ENCODE measurements at places on chromosomes 2 and 18.
A peak's percentile ranks its signal among the peaks of the same experiment; 100 is the strongest.

DNA sequence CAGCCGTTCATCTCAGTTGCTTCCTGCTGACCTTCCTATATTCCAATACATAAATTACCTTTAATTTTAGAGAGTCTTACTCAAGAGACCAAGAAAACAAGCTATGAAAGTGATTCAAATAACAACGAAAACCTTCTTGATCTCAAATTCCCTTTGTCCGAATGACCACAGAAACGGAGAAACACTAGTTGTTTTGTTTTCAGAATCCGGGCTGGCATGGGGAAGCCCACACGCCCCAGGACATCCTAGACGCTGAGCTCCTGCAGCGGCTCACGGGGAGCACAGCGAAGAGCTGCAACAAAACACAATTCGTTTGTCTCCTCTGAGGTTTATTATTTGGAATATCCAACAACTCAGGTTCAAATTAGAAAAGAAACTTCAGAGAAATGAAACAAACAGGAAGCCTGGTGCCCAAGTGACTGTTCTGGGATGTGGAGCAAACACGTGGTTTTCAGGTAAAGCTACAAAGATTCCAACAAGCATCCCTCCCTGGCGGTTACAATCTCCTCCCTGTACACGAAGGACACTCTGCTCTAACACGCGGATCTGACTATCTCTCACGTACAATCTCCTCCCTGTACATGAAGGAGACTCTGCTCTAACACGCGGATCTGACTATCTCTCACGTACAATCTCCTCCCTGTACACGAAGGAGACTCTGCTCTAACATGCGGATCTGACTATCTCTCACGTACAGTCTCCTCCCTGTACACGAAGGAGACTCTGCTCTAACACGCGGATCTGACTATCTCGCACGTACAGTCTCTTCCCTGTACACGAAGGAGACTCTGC is 237.5 kb downstream of the TWIST2 start:
- DNase-seq = no peak

DNA sequence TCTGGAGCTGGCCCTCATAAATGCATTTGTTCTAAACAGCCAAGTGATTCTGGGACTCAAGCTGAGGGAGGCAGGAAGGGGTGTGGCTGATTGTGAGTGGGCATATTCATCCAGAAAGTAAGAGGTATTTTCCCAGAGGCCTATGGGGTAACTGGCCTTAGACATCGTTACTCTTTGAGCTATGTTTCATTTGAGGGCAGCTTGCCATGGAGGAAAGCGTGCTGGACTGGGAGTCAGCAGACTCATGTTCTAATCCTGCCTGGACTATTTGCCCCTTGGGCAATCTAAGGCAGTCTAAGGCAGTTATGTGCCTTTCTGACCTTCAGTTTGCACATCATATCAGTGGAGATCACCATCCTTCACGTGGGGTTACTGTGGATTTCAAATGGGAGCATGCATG is 93.5 kb upstream of the SLC14A2 start:
- peak; percentile 72 for DNase-seq

- DNase-seq = peak; percentile 36
Observed at GRCh38 chr18:79394534-79395307, 1.0 kb upstream of the NFATC1 start.

- DNase-seq = peak; percentile 75
Observed at GRCh38 chr18:36752929-36753865, 75.6 kb downstream of the TPGS2 start.

GRCh38 chr2:146048141-146048540 is 1528.2 kb upstream of the ZEB2 start:
- DNase-seq = no peak

- no peak for DNase-seq
Observed at GRCh38 chr2:120177001-120177621, 46.1 kb downstream of the TMEM185B start.

GRCh38 chr2:168033966-168034365 is 213.4 kb downstream of the STK39 start:
- no peak for DNase-seq

- DNase-seq = no peak
Observed at GRCh38 chr2:48406794-48407349, 123.1 kb upstream of the STON1 start.

DNA sequence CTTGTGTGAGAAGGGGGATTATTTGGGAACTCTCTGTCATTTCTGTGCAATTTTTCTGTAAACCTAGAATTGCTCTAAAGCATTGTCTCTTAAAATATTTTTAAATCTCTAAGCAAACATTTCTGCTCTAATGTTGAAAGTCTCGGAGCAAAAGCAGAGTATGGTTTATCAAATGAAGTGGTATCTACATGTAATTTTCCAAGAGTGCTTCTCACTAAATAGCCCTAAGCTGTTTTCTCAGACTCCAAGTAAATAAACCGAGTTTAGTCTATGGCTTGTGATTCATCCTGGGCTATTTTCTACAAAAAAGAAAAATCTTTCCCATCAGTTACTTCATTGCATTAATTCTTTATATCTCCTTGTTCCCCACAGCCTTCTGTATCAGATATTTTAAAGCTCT is 90.8 kb downstream of the METTL4 start:
- no peak for DNase-seq

- no peak for DNase-seq
Observed at GRCh38 chr2:3301001-3301400, 76.6 kb downstream of the EIPR1 start.

DNA sequence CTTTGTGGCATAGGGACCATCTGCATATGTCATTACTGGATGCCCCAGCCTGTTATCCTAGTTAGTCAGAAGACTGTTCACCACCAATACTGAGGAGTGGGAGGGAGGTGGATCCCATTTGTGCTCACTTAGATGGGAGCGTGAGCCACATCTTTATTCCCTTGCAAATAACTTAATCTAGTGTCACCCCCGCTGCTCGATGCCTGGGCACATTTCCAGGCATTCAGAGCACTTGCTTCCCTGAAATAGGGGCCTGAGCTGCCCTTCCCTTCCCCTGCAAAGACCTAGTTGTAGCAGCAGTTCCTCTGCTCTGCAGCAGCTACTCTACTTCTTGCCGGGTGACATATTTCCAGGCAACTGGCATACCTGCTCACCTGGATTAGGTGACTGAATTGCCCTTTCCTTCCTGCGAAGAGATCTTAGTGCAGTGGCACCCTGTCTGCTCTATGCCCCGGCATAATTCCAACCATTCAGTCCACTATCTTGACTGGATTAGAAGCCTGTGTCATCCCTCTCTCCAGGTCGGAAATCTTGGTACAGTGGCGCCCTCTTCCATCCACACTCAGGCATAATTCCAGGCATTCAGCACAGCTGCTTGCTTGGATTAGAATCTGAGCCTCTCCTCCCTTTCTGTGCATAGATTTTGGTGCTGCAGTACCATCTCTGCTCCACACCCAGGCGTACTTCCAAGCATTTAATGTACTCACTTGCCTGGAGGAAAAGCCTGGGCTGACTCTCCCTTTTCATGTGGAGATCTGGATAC is 1389.1 kb upstream of the TMEFF2 start:
- no peak for DNase-seq

DNA sequence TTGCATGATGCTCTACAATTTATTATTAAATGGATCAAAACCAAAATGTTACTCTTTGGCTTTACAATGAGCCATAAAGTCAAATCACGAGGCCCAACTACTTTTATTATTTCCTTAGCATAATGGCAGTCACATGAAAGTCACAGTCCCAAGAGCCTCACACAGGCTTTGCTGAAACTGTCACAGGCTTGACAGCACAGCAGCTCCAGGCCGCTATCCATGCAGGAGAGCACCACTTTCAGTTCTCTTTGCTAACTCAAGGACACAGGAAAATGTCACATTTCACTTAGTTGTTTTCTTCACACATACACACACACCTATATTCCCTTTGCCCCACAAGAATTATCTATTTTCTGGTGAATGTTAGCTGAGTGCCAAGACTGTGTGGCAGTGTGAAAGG is 11.1 kb upstream of the MSGN1 start:
- DNase-seq = no peak

GRCh38 chr2:226198956-226199355 is 600.7 kb downstream of the IRS1 start:
- no peak for DNase-seq

- peak; percentile 25 for DNase-seq
Observed at GRCh38 chr18:56475250-56475649, 163.1 kb downstream of the TXNL1 start.

- no peak for DNase-seq
Observed at GRCh38 chr2:207796585-207797350, 27.1 kb upstream of the FZD5 start.

DNA sequence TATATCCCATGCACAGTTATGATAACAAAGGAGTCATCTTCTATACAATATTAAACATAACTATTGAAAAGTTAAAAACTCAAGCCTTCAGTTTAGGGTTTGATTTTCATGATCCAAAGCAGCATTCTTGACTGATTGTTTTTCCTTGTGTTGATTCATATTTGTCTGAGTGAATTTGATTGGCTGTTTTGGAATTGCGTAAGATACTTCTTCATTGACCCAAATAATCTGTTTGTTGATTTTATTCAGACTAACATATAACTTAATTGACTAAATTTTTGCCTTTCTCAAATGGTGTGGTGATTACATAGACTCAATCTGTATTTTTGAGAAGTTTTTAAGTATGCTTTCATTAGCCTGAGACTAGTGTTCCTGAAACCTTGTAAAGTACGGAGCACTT is 305.7 kb upstream of the TNP1 start:
- no peak for DNase-seq

DNA sequence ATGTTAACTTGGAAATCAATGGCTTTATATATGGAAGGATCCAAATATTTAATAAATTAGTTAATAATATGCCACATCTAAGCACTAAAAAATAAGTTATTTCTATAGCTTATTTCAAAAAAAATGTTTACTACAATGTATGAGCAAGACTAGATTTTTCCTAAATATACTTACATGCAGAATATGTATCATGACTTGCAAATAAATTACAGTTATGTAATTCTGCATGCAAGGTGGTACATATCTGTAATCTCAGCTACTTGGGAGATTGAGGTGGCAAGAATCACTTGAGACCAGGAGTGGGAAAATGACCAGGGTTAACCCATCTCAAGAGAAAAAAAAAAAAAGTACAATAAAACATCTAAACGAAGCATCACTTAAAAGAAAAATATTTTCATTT is 11.6 kb downstream of the PUM2 start:
- no peak for DNase-seq

DNA sequence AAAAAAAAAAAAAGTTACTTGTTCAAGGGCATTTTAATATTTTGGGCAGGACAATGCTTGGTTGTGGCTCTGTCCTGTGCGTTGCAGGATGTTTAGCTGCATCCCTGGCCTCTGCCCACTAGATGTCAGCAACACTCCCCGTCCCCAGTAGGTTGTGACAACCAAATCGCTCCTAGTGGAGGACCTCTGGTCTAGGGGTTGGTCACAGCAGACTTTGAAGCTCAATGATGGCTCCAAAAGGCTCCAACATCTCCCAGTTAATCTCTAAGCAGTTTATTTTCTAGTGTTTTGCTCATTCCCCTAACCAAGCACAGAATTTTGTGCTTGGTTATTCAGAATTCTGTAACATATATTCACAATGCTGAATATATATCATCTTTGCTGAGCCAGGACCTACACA is 67.0 kb downstream of the CHRNA1 start:
- peak; percentile 22 for DNase-seq

- DNase-seq = no peak
Observed at GRCh38 chr18:77199707-77200106, 49.9 kb upstream of the GALR1 start.

DNA sequence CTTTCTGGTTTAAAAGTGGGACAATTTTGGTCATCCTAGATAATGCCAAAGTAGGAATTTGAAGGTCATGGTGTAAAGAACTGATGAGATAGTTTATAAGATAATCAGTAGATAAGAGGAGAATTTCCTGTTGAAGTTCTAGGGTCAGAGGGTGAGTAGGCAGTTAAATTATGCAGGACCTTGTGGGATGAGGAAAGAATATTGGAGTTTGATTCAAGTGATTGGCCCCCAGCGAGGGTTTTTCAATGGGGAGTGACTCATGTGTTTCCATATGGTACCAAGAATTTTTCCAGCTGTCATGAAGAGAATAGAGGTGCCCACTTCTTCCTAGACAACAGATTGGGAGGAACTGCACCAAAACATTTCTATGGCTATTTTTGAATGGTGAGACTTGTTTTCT is 940.2 kb upstream of the ZEB2 start:
- peak; percentile 18 for DNase-seq

GRCh38 chr18:23573626-23574431 is 12.5 kb downstream of the NPC1 start:
- peak; percentile 82 for DNase-seq

- DNase-seq = no peak
Observed at GRCh38 chr2:69453475-69454129, 16.4 kb upstream of the NFU1 start.

- no peak for DNase-seq
Observed at GRCh38 chr18:54279477-54280219, 10.3 kb downstream of the POLI start.

GRCh38 chr2:118058951-118059350 is 29.3 kb upstream of the INSIG2 start:
- DNase-seq = peak; percentile 63

- no peak for DNase-seq
Observed at GRCh38 chr2:127588241-127588640, 52.8 kb downstream of the MYO7B start.

- peak; percentile 12 for DNase-seq
Observed at GRCh38 chr2:38771632-38772031, 6.4 kb upstream of the GEMIN6 start.

- no peak for DNase-seq
Observed at GRCh38 chr2:237170020-237170419, 84.3 kb downstream of the COPS8 start.

GRCh38 chr2:202344178-202344577 is 31.9 kb upstream of the BMPR2 start:
- DNase-seq = no peak

GRCh38 chr2:99613980-99614379 is 124.2 kb upstream of the REV1 start:
- DNase-seq = no peak

DNA sequence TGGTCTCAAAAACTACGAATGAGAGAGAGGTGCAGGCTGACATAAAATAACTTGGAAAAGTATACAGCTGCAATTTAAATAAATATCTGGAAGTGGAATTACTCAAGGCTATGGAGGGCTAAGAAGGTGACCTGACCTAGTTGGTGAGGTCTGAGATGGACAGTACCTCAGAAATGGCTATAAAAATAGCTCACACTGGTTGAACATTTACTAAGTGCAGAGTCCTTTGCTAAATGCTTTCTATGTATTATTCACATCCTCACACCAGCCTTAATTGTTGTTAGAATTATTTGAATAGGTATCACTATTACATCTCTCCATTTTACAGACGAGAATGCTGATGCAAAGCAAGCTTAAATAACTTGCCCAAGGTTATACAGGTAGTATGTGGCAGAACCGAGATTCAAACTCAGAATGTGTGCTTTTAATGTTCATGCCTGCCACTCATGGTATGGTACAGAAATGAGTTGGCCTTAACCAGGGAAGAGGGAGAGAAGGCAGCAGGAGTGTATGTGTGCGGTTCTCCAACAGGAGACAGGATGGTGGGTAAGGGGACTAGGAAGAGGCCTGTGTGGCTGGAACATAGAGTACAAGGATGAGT is 37.4 kb downstream of the MRPL44 start:
- no peak for DNase-seq

GRCh38 chr2:53636109-53636508 is 131.5 kb upstream of the CHAC2 start:
- no peak for DNase-seq

- no peak for DNase-seq
Observed at GRCh38 chr18:35141077-35141476, 99.8 kb upstream of the ZNF397 start.

GRCh38 chr18:59478591-59478990 is 119.5 kb upstream of the LMAN1 start:
- peak; percentile 23 for DNase-seq
